ENCODE measurements at places on chromosomes 12 and 14.
A peak's percentile ranks its signal among the peaks of the same experiment; 100 is the strongest.

DNA sequence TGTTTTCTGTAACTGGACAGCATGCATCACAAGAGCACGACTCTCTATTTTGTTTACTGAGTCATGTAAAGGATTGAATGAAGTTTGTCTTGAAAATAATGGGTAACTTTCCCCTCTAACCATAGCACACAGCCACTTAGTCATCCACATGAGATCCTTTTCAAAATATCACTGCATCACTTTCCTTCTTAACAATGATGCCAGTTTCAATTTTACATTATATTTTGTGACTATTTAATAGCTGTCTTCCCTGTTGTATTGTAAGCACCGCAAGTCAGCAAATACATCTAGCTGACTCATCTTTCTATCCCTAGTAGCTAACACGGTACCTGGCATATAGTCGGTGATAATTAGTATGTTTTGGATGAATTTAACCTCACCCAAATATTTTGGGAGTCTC is 83.3 kb upstream of the PPM1H start:
- no peak for DNase-seq

DNA sequence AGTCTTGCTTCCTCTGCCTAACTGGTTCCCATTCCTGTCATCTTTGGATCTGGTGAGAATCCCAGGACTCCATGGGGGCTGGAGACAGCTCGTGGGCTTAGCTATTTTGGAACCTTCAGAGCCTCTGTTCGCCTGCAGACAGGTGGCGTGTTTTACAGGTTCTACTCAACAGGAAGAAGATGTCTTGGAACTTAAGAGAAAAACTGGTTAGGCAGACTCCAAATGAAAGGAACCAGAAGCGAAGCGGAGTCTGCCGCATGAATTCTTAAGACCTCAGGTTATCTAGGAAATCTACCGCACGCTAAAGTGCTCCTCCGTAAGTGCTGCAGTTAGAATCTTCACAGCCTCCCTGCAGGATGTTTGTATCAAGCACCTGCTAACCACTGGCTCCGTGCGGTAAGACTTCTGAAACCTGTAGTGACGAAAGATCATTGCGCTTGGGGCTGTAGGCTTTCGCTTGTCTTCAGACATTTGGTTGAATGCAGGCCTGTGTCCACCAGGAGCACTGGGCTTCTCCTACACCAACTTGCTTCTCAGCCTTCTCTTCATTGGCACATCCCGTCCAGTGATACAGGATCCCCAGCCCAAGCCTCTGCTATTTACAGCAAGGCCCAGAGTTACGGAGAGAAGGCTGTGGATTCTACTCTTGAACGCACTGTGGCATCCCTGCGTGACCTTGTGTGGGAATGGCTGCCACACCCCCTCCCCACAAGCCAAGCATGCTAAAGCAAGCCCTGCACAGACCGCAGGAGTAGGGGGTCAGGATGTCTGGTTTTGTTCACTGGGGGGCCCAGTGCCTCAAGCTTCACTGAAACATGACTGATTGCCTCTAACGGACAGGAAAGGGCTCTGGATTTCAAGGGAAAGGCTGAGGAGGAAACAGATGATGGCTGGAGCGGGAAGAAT is 35.0 kb downstream of the ACADS start:
- no peak for DNase-seq

DNA sequence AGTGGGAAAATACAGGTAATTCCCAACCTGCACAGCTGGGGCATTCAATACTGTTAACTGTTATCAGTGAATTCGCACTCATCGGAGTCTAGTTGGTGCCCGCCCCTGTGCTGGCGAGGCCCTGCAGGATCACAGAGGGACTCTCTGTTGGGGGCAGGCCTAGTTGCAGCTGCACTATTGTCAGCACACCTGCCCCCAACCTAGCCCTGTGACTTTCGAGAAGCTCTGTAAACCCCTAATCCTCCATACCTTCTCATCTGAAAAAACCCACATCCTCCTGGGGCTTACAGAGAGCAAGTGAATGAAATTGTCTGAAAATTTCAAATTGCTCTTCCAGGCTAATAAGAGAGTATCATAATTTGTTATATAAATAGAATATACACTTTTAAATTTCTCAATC is 132.2 kb upstream of the NUDT4 start:
- no peak for DNase-seq

DNA sequence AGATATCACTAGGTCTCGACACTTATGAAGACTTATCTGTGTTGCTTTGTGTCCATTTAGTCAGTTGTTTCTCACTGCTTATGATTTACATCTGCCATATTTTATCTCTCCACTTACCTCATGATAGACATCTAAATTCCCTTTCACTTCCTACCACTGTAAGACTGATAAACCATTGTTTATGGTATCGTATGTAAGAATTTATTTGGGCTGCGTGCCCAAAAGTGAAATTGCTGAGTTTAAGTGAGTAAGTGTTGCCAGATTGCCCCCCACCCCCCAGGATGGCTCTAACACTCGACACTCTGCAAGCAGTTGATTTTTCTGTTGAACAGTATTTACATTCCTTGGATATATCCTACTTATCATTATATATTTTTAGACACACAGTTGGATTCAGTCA is 69.9 kb upstream of the MON2 start:
- no peak for DNase-seq

DNA sequence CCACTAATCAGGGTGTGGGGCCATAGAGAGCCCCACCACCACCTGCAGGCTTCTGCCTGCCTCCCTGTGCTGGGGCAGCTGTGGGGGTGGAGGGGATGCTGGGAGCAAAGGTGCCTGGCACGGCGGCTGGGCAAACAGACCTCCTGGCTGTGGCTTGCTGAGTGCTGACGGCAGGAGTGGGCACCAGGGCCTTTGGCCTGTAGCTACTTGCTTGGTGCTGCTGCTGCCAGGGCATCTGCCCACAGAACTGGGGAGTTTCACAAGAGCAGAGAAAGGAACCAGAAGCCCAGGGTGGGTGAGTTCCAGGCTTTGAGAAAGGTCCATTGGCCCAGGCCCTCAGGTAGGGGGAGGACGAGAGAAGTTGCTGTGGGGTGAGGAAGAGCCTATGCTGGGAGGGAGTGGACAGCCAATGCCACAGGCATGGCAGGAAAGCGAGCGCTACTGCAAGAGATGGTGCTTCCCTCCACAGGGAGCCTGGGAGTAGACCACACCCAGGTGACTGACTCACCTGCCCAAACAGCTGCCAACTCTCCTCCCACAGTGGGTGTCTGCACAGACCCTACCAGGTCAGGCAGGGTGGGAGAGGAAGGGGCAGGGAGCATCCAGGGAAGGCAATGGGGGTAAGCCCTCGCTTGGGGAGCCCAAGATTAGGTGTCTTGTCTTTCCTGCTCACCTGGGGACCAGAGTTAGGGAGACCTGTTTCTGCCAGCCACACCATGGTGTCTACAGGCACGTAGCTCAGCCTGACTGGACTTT is 39.0 kb upstream of the HDAC7 start:
- no peak for DNase-seq

- DNase-seq, result no peak
Observed at GRCh38 chr14:75277008-75277814, 1.4 kb upstream of the FOS start.

- no peak for DNase-seq
Observed at GRCh38 chr14:61064210-61064609, 83.2 kb downstream of the SLC38A6 start.

- no peak for DNase-seq
Observed at GRCh38 chr12:76533331-76533730, 26.2 kb downstream of the OSBPL8 start.

GRCh38 chr12:15693228-15693911 is 95.8 kb downstream of the EPS8 start:
- DNase-seq, result peak; percentile 58

DNA sequence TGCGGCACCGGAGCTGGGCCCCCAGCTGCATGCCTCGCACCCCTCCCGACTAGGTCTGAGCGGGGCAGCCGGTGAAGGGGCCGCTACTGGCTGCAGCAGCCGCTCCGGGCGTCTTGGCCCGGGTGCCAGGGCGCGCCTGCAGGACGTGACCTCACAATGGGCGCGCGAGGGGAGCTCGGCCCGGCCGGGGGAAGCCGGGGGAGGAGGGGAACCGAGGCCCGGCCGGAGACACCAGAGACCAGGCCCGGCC is 353 bp downstream of the BAG5 start:
- DNase-seq, result no peak

DNA sequence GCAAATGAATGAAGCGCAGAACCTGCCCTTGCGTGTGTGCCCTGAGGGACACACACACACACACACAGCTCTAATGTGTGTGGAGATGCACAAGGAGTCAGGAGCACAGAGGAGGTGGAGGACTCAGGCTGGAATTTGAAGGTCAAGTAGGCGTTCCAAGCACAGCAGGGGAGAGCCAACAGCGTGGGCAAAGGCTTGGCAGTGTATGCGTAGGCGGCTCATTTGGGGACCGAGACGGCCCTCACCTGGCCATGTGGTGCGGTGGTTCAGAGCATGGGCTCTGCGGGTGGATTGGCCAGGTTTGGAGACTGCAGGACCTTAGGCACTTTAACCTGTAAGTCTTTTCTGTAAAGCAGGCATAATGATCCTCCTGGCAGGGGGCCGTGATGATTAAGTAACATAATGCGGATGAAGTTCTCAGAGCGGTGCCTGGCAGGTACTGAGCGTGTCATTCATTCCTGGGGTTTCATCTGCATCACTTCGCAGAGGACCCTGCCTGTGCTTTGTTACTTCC is 69.5 kb upstream of the SLC24A4 start:
- no peak for DNase-seq
